LHCN-M2 (cell line): ENCODE measurements at places on chromosomes 1 and 21. TPM values are rescaled to one million over a fixed set of nuclear protein-coding genes. Genes with fewer than 3 reads are reported as not detected.
A peak's percentile ranks its signal among the peaks of the same experiment; 100 is the strongest.

Gene WNT3A
- total RNA-seq = not detected in 2 replicates

Gene KIAA1614
- total RNA-seq = 5.9 and 7.1 TPM in 2 replicates

Gene VHLL
- not detected in 2 replicates for total RNA-seq

Gene PSMD4
- total RNA-seq = 145 and 175 TPM in 2 replicates

Gene MSH4
- total RNA-seq = not detected in 2 replicates

Gene LRRC71
- total RNA-seq = not detected in 2 replicates

Gene SDF4
- 142 and 150 TPM in 2 replicates for total RNA-seq

Gene TMPRSS2
- total RNA-seq = not detected in 2 replicates

Gene SLC26A9
- not detected in 2 replicates for total RNA-seq

GRCh38 chr1:192973202-192973601, 86.0 kb downstream of the UCHL5 start:
- no peak for DNase-seq

DNA sequence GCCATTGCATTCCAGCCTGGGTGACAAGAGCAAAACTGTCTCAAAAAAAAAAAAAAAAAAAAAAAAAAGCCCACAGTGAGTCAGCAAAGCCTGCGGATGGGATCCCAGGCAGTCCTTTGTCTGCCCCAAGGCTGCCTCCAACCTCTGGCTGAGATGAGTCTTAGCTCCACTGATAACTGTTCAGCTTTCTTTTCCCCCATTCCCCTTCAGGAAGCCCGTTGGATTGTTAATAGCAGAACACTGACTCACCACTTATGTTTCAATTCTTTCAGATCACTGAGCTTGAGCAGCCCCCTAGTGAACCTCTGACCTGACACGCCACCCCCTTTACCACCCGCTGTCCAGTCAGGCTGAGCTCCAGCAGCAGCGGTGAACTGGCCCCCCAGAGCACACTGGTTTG, 57.5 kb downstream of the ERG start:
- peak; percentile 25 for DNase-seq

GRCh38 chr1:204409836-204410687, 1.6 kb downstream of the PPP1R15B start:
- no peak for DNase-seq

DNA sequence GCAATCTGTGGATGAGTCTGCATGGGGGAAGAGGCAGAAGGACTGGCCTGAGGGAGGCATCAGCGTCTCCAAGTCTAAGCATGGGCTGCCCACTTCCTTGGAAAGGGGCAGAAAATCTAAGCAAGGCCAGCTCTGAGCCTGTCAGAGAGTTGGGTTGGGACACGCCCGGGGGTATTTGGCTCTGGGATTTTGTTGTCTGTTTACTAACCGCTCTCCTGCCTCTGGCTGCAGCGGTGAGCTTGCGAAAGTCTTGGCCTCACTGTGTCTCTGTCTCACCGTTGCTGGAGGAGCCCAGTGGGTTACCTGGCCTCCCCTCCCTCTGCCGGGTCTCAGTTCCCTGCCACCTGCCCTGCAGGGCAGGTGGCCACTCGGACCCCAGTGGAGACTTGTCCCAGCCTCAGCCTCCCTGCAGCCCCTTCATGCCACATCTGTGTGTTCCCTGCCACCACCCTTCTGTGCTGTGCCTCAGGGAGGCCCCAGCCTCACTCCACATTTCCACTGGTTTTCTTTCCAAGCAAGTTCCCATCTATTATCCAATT, 33.7 kb downstream of the EDN2 start:
- DNase-seq = no peak

GRCh38 chr1:241799416-241799815, 48.6 kb upstream of the EXO1 start:
- peak; percentile 33 for DNase-seq

DNA sequence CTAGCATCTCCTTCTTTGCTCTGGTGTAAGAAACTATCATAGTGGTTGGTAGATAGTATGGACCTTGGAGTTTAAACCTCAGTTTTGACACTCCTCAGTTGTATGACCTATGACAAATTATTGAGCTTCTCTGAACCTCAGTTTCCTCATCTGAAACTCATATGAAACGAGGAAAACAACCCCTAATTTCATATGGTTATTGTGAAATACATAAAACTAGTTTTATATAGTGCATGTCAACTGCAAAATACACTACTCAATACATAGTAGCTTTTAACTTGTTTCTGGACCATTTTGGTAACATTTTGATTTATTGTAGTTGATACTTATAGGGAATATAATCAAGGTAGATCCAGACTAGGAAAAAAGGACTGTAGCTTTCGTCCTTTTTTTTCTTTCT, 32.9 kb downstream of the CLIC4 start:
- DNase-seq = no peak

DNA sequence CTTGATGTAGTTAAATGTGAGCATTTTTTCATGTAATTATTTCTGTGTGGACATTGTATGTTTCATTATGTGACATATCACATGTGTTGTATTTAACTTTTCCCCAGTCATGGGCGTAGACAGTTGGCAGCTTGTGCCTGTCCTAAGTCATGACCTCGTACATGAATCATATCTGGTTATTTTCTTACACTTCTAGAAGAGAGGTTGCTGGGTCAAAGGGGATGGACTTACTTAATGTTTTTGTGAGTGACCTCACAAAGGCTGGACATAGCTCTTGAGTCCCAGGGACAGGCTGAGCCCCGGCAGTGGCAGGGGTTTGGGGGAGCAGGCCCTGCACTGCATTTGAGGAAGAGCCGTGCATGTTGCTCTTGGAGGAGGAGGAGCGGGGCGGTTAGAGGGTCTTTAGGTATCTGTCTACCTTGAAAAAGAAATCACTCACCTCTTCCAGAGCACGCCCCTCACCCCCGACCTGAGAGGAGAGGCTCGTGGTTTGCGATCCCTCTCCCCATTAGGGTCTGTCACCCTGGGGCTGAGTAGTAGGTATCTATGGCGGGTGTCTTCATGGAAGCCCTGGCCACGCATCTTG, 16.4 kb downstream of the IFNGR2 start:
- peak; percentile 83 for DNase-seq

DNA sequence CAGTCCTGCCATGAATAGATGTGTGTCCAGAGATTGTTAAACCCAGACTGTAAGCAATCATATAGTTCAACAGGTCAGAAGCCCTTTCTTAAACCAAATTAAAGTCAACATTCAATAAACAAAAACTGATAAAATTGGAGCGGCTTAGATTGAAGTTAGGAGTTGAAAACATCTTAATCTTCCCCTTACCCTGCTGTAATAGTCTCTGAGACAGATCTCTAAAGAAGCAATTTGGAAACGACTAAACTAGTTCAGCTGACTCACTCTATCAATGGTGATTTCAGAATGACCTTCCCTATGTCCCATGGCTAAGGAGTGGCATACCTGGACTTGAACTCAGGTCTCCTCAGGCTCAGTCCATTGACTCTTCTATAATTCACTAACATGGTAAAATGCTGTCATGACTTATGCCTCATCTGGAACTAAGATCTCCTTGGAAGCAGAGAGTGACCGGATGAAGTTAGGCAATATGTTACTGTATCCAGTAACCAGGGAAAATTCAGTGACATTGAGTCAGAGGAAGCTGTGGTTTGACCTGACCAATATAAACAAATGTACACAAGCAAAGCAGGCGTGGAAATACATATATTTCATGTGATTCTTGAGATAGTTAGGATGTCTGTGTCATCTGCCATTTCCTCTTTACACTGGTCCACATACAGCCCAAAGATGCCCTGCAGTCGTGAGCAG, 30.1 kb downstream of the SGIP1 start:
- DNase-seq = peak; percentile 98

DNA sequence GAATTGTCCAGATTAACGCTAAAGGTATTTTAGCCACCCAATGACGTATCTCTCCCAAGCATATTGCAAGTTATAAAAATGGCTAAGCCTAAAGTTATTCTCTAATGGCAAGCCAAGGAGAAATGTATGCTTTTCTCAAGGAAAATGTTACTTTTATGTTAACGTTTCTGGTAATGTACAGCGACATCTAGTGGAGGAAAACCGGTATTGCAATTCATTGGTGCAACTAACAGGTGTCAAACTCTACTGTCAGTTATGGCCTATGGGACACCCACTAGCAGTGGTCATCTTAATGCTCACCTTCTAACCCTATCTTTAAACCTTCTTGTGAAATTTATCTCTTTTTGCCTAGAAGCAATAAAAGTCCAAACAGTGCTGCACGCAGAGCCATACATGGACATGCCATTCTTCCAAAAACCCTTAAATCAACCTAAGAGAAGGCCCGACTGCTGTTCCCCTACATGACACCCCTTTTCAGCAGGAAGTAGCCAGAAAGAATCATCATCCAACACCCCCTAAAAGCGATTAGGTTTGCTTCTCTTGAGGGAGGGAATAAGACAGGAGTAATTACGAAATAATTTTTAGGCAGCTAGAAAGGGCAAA, 68.7 kb upstream of the LRIF1 start:
- DNase-seq = peak; percentile 41

- peak; percentile 98 for DNase-seq
Measured at GRCh38 chr1:95086949-95087533, 14.3 kb upstream of the ALG14 start.

DNA sequence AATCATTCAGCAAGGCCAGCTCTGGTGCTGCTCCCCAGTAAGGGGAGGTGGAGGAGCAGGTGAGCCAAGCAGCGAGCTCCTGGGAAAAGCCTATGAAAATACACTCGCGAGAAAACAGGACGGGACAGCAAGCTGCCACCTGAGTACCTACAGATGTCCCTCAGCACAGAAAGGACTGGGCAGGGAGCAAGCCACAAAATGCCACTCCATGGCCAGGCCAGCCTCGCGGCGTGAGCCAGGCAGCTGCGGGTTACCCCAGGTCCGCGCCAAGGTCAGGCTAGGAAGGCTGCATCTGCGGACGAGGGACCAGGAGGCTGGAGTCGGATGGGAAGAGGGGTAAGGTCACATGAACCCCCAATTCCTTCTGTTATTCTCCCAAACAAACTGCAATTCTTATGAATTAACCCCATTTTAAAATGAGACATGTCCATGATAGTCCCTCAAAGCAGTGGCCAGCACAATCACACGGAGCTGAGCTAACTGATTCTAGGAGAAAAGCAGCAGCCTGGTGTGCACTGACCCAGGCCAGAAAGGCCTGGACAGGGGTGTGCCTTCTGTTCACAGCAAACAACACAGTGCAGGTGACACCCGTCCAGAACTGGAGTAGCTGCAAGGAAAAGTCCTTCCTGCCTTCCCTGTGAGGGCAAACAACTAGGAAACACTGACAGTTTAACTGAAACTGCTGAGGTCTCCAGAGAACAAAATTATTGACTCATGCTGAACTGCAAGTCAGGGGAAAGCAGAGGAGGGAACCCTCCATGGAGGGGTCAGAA, 26.5 kb downstream of the PARP1 start:
- DNase-seq = no peak

DNA sequence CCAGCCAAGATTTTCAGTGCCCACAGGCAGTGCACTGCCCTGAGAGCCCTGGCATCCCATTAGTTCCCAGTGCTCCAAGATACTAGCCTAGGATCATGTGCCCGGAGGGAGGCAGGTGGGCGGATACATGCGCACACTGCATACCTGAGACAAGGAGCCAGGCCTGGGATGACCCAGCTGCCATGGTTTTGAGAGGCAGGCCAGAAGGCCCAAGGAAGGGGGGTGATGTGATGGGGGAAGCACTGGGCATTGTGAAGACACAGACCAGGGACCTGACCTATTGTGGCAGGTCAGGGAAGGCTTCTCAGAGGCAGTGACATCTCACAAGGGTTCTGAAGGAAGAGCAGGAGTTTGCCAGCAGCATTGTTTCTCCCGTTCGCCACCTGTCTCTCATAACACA, 3.6 kb downstream of the ZC3H12A start:
- no peak for DNase-seq

- DNase-seq = no peak
Measured at GRCh38 chr1:224292419-224292818, 37.6 kb downstream of the NVL start.

GRCh38 chr1:92352856-92353255, 54.0 kb downstream of the RPAP2 start:
- no peak for DNase-seq

- DNase-seq = no peak
Measured at GRCh38 chr1:155882766-155883165, 23.4 kb downstream of the SYT11 start.

DNA sequence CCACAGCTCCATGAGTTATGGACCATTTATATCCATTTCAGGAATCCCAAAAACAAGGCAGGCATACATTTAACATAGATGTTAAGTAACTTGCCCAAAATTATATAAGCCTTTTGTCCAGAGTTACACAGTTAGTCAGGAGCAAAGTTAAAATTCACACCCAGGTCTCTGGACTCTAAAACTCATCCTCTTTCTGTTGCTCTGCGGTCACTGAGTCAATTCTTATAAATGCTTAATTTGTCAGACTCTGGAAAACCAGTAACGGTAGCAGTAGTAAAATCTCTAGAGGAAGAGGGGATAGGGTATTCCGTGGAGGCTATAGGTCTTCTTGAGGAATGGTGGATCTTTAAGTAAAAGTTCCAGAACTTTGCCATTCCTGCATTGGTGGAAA, 223.6 kb upstream of the JUN start:
- no peak for DNase-seq
